ENCODE measurements at places on chromosomes 1 and 21.

GRCh38 chr1:20136249-20136648, 2.9 kb upstream of the PLA2G2F start:
- DNase-seq: no peak

DNA sequence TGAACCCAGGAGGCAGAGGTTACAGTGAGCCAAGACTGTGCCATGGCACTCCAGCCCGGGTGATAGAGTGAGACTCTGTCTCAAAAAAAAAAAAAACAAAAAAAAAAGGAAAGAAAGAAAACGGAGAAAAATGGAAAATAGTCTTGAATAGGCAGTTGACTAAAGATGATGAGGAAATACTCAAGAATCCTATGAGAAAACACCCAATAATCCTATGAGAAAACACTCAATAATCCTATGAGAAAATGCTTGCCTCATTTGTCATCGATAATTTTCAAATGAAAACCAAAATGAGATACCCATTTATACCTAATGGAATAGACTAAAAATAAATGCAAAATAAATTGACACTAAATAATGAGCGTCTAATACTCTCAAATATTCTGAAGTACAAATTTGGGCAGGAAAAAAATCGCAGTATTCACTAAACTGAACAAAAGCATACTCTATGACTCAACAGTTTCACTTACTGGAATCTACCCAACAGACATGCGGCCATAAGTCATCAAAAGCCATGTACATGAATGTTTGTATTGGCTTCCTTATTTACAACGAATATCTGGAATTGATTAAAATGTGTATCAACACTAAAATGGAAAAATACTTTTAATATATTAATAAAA, 733.9 kb upstream of the CHRM3 start:
- no peak for DNase-seq

- DNase-seq: no peak
Measured at GRCh38 chr1:186948535-186948934, 119.8 kb downstream of the PLA2G4A start.

DNA sequence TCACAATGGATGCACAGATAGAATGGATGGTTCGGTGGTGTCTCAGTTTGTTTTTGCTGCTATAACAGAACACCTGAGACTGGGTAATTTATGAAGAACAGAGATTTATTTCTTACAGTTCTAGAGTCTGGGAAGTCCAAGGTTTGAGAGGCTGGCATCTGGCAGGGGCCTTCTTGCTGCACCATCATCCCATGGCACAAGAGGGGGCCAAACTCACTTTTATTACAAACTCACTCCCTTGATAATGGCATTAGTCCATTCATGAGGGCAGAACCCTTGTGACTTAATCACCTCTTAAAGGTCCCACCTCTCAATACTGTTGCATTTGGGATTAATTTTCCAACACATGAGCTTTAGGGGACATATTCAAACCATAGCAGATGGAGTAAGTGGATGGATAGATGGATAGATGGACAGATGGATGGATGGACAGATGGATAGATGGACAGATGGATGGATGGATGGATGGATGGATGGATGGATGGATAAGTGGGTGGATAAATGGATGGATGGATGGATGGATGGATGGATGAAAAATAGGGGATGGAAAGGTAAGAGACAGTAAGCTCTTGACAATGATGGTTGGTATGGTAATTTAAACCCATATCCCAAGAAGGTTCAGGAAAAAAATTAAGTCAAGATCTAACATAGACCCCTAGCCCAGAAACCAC, 16.5 kb downstream of the CAMK2N1 start:
- no peak for DNase-seq

DNA sequence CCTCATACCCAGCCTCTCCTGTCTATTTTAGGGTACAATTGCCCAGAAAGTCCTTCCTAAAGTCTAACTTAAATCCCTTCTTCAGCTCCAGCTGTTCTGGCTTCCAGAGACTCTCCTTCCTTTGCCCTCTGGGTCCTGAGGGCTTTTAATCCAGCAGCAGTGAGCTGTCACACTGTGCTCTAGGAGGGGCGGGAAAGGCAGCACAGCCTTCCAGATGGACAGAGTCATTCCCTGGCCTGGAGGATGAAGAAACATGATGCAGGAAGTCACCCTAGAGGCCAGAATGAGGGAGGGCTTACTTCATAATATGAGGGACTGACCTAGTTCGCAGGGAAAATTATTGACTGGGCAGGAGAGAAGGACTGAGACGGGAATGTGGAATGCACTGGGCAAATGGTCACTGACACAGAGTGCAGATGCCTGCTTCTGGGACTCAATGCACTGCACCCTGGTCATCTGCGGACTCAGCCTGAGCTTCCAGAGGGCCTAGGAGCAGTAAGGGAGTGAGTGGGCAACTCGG, 1.3 kb downstream of the SH2D2A start:
- DNase-seq: no peak

- no peak for DNase-seq
Measured at GRCh38 chr1:89552471-89553081, 27.9 kb downstream of the LRRC8B start.

- DNase-seq: no peak
Measured at GRCh38 chr1:181451661-181452230, 31.6 kb upstream of the CACNA1E start.

DNA sequence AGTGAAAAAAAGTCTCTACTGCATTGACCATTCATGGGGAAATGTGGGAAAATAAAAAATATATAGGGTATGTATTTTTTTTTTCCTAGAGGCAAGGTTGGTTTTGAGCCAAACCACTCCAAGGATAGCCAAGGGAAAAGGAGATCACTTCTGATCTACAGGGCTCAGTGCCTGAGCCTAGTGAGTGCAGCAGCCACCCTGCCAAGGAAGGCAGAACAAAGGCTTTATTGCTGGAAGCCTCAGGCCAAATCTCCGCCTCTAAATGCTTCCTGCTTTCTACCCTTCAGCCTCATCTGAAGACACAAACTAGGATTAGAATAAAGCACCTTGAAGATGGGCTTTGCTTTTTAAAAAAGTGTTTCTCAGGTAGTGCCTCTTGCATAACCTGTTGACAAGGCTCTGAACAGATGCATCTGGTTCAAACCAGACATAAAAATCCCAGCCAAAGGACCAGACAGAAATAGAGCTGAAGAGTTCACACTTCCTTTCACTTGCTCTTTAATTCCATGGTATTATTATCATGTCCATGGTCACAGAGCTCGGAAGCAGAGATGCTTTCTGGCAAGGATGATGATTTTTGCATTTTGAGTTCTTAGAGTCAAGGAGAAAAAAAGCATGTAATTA, 10.5 kb downstream of the C1orf115 start:
- DNase-seq: no peak

- no peak for DNase-seq
Measured at GRCh38 chr1:234777856-234778220, 167.9 kb upstream of the IRF2BP2 start.

DNA sequence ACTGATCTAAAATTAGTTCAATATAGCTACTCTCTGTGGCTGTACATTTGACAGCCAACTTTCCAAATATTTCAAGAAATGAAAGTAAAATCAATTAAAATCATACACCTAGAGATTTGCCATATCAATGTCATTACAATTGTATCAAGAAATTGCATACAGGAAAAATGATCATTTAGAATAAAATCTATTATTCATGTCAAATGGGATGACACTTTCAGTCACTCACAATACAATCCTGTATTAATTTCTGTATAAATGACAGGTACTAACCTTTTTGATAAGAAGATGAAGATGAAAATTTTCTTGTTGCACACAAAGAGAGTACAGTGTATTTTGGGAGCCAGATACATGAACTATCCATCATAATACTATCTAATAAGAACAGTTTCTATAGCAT, 1588.9 kb upstream of the PRMT6 start:
- DNase-seq: no peak

- no peak for DNase-seq
Measured at GRCh38 chr1:145983960-145984830, 12.2 kb downstream of the TXNIP start.

DNA sequence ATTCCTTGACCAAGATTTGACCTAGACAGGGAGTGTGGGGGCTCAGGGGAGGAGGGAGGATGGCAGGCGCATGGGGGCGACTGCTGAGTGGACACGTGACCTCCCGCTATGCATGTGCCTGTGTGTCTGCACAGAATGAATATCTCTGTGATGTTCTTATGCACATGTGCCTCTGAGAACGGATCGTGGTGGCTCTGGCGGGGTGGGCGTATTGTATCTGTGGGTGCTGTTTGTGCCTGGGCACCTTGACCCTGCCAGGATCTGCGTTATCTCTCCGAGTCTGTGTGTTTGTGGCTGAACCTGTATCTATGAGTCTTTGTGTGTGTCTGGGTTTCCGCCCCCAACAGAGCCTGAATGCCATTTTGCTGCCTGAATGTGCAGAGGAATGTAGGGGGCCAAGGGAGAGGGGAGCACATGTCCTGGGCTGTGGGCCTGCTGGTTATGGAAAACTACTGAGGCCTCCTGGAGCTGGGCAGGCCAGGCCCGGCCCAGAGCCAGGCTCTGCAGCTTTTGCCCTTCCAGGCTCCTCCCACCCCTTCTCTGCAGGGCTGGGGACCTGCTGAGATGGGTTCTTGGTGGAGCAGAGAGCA, 102.5 kb downstream of the EBNA1BP2 start:
- DNase-seq: no peak

DNA sequence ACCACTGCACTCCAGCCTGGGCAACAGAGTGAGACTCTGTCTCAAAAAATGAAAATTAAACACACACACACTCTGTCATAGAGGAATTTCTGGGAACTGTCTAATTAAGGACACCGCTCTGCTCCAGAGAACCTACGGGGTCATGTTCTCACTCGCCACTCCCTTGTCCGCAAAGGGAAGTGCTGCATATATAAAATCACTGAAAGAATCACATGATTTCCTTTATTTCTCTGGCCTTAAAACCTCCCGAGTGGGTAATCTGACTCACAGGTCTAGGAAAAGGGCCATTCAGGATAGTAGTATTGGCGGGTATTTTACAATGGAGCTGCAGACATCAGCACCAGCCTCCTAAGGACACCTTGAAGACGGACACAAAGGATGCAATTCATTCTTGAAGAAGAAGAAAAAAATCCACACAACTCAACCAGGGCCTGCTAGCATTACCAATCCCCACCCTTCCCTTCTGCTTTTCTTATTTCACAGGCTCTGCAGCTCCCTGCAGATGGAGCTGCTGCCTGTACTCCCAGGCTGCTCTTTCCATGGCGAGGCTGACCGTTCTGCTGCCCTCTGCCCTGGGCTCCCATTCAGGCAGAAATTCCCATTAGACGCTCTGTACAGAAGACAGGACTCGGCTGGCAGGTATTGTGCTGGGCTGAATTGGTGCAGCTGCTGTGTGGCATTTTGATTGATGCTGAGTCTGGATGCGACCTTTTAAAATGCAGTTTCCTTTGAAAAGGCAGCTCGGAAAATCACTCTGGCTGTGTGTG, 53.3 kb upstream of the FAM89A start:
- DNase-seq: no peak

All from stimulated activated CD8-positive, alpha-beta memory T cell treated with anti-CD3 and anti-CD28 coated beads, Interleukin-4, amount 100 ng/mL, for 1 hour (primary cell).